Hindlimb muscle (tissue), 1 donor: ENCODE measurements at places on chromosomes 13 and 19. TPM values are rescaled to one million over a fixed set of nuclear protein-coding genes. Genes with fewer than 3 reads are reported as not detected.

The VSTM2B gene
- 0.17 TPM for polyA plus RNA-seq

The ASF1B gene
- 8.6 TPM for polyA plus RNA-seq

- peak; percentile 39 for DNase-seq
Observed at GRCh38 chr19:39031368-39032062, 834 bp downstream of the FBXO27 start.

- DNase-seq = no peak
Observed at GRCh38 chr13:110625771-110626321, 10.5 kb downstream of the NAXD start.

DNA sequence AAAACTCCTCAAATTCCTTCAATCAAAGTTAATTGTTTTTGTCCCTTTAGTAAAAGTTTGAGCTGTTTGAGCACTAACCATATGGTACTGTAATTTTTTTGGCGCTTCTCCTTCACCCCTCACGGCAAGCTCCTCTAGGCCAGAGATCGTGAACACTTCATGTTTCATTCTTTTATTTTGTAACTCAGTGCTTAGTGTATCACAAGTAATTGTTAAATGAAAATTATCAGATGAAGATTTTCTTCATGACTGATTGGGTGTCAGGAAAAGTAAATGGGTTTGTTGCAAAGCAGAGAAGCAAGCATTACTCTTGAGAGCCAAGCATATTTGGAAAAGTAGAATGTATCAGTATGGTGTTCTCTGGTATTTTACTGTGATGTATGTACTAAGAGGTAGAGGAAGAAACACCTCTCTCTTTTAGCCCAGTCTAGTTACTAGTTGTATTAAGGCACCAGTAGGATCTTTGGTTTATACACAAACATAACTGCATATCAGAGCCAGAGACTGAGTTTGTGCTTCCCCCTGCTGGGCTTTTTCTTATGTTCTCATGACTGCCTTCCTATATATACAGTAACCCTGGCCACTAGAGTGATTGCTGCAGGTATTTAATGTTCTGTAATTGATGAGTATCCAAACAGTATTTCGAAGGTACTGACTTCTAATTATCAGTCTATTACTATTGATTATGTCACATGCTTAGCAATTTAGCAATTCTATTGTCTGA lies 202.3 kb upstream of the KLHL1 start:
- DNase-seq = no peak
